Dorsolateral prefrontal cortex (tissue), 122 donors: ENCODE measurements at places on chromosomes 3 and 15.

GRCh38 chr3:175885231-175885766 is 1026.2 kb downstream of the NAALADL2 start:
- DNase-seq = no peak

GRCh38 chr3:26358405-26358804 is 264.2 kb upstream of the LRRC3B start:
- DNase-seq = no peak

DNA sequence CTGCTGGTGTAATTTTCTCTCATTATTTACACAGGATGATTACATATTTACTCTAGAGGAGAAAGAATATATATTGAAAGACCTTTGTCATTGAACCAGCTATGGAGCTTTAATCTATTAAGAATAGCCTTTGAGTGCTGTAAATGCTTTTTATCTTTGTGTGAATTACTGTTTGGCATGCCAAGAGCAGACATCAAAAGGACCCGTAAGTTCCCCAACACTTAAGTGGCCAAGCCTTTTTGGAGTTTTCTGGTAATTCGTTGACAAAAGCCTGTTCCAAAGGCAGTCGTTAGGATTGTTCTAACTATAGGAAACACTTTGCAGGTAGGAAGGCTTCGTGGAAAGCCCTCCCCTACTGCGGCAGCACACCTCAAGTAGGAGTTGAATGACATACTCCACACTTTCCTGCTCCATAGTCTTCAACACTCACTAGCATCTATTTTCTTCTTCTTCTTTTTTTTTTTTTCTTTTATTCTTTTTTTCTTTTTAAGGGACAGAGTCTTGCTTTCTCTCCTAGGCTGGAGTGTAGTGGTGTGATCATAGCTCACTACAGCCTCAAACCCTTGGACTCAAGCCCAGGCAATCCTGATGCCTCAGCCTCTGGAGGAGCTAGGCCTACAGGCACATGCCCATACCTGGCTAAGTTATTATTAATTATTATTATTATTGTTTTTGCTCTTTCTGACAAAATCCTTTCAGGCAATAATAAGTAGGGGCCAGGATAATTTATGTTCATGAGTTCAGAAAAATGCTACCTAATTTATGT is 98.6 kb downstream of the SUCNR1 start:
- no peak for DNase-seq

GRCh38 chr3:119580067-119580760 is 922 bp downstream of the ADPRH start:
- no peak for DNase-seq

DNA sequence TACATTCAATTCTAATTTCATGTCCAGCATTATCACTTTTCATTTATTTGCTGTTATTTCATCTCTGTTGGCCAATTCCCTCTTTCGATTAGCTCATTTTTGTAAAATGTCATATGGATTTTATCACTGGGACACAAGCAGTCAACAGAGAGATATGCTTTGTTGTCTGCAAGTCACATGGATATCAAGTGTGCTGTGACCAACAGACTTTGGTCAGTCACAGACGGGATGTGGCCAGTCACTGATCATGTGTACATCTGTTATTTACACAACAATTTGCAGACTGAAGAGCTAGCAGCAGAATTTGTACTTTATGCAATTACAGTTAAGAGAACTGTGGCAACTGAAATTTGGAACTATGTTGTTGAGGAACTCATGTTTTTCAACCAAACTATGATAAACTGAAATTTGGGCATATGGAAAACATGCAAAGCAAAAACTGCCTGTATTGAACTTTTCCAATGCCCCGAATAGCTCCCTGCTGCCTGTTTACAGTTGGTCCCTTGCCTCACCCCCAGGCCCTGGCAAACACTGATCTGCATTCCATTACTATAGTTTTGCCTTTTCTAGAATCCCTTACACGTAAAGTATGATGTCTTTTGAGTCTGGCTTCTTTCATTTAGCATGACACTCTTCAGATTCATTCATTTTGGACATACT is 104.4 kb downstream of the RPL22L1 start:
- no peak for DNase-seq

DNA sequence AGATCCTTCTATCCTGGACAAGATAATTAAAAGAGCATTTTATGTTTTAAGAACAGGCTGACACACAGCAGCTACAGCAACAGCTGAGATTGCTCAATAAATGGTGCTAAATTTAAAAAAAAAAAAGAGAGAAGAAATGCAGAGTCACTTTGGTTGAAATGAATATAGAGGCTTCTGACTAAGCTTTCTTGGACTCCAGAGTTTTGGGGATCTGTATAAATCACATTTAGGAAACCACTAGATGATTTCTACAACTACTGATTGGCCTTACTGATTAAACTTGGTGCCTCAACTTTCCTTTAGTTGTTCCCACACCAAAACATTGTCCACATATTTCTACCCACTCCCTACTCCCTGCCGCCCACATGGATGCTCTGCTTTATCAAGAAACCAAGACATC is 132.9 kb upstream of the ZBTB20 start:
- no peak for DNase-seq

DNA sequence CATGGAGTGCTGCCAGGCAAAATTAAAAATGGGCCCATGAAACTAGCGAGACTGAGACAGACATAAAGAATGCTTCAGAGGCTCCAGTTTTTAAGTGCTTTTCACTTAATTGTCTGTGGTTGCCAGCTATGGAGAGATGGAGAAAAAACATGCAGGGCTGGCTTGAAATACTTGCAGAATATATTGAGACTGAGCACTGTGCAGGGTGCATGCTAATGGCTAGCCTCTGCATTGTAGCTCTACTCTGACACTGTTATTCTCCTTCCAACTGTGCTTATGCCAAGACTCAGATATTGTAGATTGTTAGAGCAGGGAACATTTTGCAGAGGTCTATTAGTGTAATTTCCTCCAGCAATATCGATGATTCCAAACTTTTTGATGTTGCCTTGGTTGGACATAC is 735.0 kb downstream of the PDCD6IP start:
- DNase-seq = no peak

- DNase-seq = no peak
Observed at GRCh38 chr15:73573572-73573971, 59.6 kb downstream of the NPTN start.

GRCh38 chr3:14224895-14225294 is 46.3 kb downstream of the LSM3 start:
- DNase-seq = no peak

DNA sequence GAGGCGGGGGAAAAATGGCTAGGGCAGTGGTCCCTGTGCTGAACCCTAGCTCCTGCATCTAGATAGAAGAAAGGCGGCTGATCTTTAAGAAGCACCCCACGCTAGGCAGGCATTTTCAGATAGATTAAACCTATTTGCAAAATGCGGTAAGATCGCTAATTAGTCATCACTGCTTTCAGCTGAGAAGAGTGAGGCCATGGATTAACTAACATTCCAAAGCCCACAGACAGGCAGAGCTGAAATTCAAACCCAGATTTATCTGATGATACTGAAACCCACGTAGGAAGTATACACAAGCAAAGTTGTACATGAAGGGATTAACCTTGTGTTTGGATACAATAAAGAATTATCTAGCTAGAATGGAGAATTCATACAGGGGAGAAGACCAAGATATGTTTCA is 4.8 kb downstream of the ADPGK start:
- DNase-seq = no peak

GRCh38 chr15:96264801-96265515 is 65.5 kb upstream of the NR2F2 start:
- no peak for DNase-seq

GRCh38 chr3:11661827-11662226 is 18.1 kb upstream of the VGLL4 start:
- DNase-seq = no peak

DNA sequence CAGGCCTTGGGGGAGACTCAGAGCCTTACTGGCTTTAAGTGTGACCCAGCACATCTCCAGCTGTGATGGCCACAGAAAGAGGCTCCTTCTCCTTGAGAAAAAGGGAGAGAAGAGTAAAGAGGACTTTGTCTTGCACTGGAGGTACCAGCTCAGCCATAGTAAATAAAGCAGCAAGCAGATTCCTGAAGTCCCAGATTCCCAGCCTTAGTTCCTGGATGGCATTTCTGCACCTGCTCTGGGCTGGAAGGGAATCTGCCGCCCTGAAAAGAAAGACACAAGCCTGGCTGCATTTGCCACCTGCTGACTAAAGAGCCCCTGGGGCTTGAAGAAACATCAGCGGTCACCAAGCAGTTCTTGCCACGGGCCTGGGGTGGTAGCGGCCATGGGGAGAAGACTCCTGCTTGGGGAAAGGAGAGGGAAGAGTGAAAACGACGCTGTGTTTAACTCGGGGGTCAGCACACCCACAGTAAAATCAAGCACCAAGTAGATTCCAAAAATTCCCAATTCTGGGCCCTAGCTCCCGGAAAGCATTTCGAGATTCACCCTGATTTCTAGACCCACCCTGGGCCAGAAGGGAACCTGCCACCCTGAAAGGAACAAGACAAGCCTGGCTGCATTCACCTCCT is 24.2 kb upstream of the TNK2 start:
- no peak for DNase-seq

- DNase-seq = no peak
Observed at GRCh38 chr3:76869726-76870384, 170.0 kb upstream of the ROBO2 start.

GRCh38 chr3:8656240-8656639 is 11.6 kb upstream of the SSUH2 start:
- DNase-seq = no peak

- no peak for DNase-seq
Observed at GRCh38 chr3:188077160-188077799, 76.7 kb upstream of the LPP start.

DNA sequence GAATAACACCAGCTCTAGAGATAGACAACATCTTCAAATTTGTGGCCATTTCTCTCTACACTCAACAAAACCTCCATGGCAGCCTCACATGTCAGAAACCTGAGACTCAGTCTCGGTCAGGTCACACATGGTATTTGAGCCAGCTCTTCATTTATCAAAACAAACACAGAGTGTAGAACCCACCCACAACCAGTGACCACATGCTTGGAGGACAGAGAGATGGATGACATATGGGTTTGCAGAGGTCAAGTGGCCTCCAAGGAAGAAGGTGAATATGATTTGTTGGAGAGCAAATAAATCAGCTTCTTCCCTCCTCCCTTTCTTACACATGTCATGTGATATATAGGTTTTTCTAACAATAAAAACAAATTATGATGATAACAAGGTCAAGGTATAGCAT is 278.1 kb upstream of the LRTM1 start:
- no peak for DNase-seq

- no peak for DNase-seq
Observed at GRCh38 chr15:62887113-62887570, 155.4 kb upstream of the TPM1 start.

- DNase-seq = no peak
Observed at GRCh38 chr3:140883428-140884040, 58.1 kb upstream of the SLC25A36 start.

DNA sequence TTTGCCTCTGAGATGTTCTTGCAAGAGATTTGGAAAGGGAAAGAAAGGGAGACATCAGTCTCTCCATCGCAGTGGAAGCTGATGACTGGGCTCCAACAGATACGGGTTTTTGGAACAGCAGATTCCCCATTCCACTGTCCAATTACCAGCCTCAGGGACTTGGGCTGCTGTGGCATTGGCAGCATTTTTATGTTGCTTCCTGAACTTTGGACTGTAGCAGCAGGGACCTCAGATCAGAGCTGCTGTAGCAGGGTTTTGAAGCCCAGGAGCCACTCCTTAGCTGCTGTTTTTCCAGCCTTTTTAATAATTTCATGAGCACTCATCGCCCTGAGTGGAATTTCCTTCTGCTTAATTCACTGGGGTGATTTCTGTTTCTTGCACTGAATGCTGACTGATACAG is 135.7 kb upstream of the SLCO3A1 start:
- DNase-seq = no peak

DNA sequence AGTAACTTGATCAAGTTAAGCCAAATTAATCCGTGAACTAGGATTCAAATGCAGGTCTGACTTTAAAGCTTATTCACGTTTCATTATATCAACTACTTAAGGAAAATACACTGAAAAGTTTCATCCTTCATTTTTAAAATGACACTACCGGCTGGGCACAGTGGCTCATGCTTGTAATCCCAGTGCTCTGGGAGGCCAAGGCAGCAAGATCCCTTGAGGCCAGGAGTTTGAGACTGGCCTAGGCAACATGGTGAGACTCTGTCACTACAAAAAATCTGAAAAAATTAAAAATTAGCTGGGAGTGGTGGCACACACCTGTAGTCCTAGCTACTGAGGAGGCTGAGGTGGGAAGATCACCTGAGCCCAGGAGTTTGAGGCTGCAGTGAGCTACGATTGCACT is 3.7 kb downstream of the RUBCN start:
- no peak for DNase-seq

GRCh38 chr3:50374363-50375257 is 15.3 kb upstream of the TMEM115 start:
- no peak for DNase-seq

DNA sequence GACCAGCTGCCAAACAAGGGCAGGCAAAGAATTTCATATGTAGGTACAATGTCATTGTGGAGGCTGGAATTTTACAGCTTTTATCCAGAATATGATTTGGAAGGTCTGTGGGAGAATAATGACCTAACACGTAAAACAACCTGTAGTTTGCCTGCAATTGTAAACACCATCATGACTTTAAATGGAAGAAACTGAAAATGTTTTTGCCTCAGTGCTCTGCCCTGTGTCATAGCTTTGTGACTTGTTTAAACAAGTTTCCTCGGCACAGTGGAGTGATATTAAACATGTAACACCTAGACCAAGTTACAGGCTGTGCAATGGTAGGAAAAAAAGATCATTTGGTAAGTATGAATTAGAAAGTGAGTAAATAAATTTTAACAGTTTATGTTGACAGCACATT is 171.6 kb upstream of the MBNL1 start:
- DNase-seq = no peak
